ENCODE measurements at places on chromosomes 3 and 15.

GRCh38 chr15:56996093-56996492 is 77.6 kb downstream of the TCF12 start:
- no peak for DNase-seq

DNA sequence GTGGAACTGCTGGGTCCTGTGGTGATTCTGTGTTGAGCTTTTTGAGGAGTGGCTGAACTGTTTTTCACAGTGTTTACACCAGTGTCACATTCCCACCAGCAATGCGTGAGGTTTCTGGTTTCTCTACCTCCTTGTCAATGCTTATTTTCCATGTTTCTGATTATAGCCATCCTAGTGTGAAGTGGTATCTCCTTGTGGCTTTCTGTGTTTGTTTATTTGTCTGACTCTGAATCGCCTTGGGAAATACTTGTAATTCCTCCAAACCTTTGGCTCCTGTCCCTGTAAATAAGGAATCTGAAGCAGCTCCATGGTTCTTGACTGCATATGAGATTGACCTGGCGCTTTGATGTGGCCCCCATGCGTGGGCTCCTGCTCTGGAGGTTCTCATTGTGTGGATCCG is 20.6 kb downstream of the FAN1 start:
- DNase-seq, result no peak

DNA sequence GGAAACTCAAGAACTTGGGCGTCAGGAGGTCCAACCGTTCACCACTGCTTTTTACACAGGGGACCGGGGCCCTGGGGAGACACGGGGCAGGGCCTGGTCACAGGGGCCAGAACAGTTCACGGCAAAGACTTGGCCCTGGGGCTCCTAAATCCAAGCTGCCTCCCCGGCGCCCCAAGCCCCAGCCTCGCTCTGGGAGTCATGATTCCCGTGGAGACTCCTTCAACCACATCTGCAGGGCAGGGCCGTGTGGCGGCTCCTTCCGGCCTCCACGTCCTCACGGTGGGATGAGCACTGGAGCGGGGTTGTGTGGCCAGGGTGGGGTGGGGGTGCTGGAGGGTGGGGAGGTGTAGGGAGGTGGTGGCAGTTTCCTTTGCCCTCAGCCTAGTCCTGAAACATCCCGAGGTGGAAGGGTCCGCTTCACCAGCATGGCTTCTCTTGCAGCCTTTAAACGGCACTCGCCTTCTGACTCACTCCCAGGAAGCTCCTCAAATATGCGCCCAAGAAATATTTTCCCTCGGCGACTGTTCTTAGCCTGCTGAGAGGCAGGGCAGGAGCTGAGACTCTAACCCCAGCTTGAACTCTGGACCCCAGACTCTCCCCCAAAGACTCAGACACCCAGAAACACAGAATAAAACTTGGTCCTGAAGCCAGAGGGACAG is 1.8 kb downstream of the MUC4 start:
- DNase-seq, result no peak

GRCh38 chr15:72774696-72775383 is 8.7 kb downstream of the ADPGK start:
- no peak for DNase-seq

GRCh38 chr3:156630081-156630772 is 44.2 kb upstream of the TIPARP start:
- peak; percentile 11 for DNase-seq

DNA sequence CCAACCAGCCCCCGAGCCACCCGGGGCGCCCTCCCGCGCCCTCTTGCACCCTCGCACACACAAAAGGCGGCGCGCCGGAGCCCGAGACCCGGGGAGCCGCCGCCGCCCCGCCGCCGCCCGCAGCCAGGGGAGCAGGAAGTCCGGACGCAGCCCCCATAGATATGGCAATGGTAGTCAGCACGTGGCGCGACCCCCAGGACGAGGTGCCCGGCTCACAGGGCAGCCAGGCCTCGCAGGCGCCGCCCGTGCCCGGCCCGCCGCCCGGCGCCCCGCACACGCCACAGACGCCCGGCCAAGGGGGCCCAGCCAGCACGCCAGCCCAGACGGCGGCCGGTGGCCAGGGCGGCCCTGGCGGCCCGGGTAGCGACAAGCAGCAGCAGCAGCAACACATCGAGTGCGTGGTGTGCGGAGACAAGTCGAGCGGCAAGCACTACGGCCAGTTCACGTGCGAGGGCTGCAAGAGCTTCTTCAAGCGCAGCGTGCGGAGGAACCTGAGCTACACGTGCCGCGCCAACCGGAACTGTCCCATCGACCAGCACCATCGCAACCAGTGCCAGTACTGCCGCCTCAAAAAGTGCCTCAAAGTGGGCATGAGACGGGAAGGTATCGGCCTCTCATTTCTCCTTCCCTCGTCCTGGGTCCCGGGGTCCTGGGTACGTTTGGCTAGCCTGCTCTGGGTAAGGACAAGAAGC is 1.6 kb downstream of the NR2F2 start:
- DNase-seq, result peak; percentile 49

- DNase-seq, result no peak
Measured at GRCh38 chr3:9130345-9131305, 118.8 kb downstream of the SRGAP3 start.

GRCh38 chr3:175948041-175948440 is 1088.9 kb downstream of the NAALADL2 start:
- no peak for DNase-seq

Data from nephron progenitor cell (in vitro differentiated cells).